ENCODE measurements at places on chromosomes 1 and 21.

GRCh38 chr1:78490861-78491450 lies at the start of gene PTGFR:
PTGFR (plus strand) TSS chr1:78490974; CDS start chr1:78492744, 1,770 bp downstream.
- DNase-seq = no peak

DNA sequence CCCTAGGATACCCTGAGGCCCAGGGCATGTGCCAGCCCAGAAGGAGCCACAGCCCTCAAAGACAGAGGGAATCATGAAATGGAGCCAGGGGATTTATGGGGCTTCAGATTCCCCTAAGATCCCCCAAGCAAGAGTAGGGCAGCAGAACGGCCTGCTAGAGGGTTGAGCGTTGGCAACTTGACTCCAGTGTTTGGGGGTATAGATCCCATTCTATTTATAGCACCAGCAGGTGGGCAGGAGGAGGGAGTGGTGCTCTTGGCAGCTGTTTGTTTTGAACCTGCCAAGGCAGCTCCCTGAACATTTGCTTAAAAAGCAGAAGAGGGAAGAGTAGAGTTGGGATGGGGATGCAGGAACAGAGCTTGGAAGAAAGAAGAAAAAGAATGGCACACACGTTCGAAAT lies 33.7 kb downstream of the GLUL start:
- DNase-seq = no peak

DNA sequence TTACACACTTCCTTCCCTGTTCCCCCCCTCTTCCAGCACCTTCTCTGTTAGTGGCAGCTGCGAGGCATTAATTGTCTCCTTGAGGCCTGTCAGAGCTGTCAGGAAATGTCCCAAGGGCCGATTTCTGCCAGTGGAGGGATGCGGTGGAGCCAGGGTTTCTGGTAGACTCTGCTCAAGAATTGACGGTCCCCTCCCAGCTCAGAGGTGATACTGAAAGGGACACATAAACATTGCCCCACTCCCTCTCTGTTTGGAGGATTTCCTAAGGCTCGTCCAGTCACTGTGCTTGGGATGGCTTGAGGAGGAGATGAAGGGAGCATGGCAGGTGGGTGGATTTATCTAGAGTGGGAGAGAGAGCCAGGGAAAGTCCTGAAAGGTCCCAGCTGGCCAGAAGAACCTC lies 61.4 kb upstream of the CD34 start:
- DNase-seq = no peak

- DNase-seq = no peak
These were observed 125.6 kb upstream of the ADAR start for GRCh38 chr1:154733621-154734020.

DNA sequence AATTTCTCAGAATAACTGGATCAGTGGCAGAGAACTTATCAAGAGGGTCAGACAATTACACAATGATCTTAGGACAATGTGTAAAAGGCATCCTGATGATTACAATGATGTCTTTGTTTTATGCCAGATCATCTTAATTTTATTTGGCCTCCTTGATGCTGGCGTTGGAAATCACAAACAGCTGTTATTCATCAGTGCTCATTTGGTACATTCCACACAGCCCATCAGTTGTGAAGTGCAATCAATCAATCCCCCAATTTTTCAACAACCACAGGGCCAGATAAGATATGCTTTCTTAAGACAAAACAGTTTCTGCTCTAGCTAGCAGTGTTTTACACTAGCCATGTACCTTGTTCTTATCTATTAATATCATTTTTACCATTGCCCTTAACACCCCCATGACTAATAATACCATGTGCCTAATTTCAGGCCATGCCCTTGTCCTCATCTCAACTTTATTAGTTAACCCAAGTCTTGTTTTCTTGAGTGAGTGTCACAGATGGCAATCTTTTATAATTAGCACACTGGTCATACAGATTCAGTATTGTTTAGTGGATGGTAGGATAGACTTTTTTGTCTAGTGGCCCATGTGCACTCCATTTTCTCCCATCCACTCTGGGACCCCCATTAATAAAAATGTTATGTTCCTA lies 40.8 kb upstream of the COL24A1 start:
- DNase-seq = no peak

DNA sequence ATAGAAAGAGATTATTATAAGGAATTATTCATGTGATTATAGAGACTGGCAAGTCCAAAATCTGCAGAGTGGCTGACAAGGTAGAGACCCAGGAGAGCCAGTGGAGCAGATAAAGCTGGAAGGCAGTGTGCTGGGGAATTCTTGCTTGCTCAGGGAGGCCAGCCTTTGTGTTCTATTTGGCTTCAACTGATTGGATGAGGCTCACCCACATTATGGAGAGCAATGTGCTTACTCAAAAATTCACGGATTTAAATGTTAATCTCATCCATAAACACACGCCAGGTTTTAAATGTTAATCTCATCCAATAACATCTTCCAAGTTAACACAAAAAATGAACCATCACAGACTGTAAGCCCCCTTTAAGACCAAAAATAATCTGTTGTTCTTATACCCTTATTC lies 30.2 kb upstream of the PHGDH start:
- no peak for DNase-seq
